Osteocyte (in vitro differentiated cells): ENCODE measurements at places on chromosomes 11 and 22. TPM values are rescaled to one million over a fixed set of nuclear protein-coding genes. Genes with fewer than 3 reads are reported as not detected.

DNA sequence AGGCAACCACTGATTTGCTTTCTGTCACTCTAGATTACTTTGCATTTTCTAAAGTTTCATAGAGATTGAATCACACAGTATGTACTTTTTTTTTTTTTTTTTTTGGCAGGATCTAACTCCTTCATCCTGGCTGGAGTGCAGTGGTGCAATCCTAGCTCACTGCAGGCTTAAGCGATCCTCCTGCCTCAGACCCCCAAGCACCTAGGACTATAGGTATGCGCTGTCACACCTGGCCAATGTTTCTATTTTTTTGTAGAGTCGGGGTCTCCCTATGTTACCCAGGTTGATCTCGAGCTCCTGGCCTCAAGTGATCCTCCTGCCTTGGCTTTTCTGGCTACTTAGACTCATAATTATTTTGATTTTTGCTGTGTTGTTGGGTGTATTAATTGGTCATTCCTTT is 294.6 kb upstream of the CTSC start:
- H3K27me3 ChIP-seq, result peaks cover 2% of the 10 kb centered on the region
- no peak overlapping the region for H3K4me3 ChIP-seq
- no peak overlapping the region for H3K27ac ChIP-seq
- no peaks in the 10 kb centered on the region for H3K36me3 ChIP-seq
- no peak for DNase-seq

GRCh38 chr22:24599514-24599913 is 3.5 kb upstream of the GGT1 start:
- H3K27ac ChIP-seq, result no peak overlapping the region
- H3K4me3 ChIP-seq, result no peak overlapping the region
- H3K36me3 ChIP-seq, result no peaks in the 10 kb centered on the region
- no peak for DNase-seq
- no peaks in the 10 kb centered on the region for H3K27me3 ChIP-seq

DNA sequence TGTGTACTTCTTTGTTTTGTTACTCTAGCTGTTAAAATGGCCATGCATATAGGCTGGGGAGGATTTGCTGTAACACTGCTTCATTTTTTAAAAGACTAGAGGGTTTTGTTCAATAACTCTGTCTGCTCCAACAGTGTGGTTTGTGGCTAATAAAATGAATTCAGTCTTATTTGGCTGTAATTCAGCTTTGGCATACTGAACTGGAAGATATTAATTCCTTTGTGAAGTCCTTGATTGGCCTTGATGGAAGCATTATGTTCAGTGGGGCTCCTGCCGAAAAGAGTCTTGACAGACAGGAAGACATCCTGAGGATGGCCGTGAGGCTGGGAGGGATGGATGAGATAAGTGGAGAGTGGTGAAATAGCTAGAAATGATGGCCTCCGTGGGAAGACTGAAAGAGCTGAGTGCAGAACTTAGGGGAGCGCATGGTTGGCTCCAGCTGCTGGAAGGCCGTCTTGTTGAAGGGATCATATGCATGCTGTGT is 44.8 kb upstream of the MYO18B start:
- H3K4me3 ChIP-seq, result no peak overlapping the region
- DNase-seq, result no peak
- no peaks in the 10 kb centered on the region for H3K36me3 ChIP-seq

GRCh38 chr11:69355346-69355940 is 61.5 kb downstream of the MYEOV start:
- no peaks in the 10 kb centered on the region for H3K27me3 ChIP-seq
- H3K36me3 ChIP-seq, result no peaks in the 10 kb centered on the region
- no peak overlapping the region for H3K4me3 ChIP-seq
- peaks cover 48% of the 10 kb centered on the region for H3K4me1 ChIP-seq
- DNase-seq, result peak; percentile 67

GRCh38 chr11:71173709-71174108 is 78.7 kb downstream of the SHANK2 start:
- no peak overlapping the region for H3K4me3 ChIP-seq
- H3K36me3 ChIP-seq, result peaks cover 8% of the 10 kb centered on the region
- peak; percentile 67 for DNase-seq
- peaks cover 5% of the 10 kb centered on the region for H3K27me3 ChIP-seq

DNA sequence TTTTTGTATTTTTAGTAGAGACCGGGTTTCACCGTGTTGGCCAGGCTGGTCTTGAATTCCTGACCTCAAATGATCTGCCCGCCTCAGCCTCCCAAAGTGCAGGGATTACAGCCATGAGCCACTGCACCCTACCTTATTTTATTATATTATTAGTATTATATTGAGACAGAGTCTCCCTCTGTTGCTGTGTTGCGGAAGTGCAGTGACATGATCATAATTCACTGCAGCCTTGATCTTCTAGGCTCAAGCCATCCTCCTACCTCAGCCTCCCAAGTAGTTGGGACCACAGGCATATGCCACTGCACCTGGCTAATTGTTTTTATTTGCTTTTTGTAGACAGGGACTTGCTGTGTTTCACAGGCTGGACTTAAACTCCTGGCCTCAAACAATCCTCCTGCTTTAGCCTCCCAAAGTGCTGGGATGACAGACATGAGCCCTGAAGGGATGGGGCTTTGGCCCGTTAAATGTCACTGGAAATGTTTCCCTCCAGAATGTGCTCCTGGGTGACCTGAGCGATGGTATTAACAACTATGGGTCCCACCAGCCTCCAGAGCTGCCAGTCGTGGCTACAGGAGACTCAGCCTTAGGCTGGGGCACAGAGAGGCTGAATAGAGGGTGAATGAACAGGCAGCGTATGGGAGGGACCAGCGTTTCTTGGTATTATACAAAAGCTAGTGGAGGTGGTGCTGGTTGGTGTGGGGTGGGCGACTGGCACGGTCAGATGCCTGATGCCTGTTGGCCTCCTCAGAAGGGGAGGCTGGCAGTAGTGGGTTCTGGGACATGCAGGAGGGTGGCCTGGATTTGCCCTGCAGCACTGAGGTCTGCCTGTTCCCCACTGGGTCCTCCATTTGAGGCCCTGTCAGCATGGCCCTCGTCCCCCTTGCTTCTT is 7.3 kb downstream of the TANGO2 start:
- peaks cover 1% of the 10 kb centered on the region for H3K4me1 ChIP-seq
- no peak overlapping the region for H3K4me3 ChIP-seq
- no peak for DNase-seq
- H3K27me3 ChIP-seq, result no peaks in the 10 kb centered on the region
- H3K27ac ChIP-seq, result no peak overlapping the region

DNA sequence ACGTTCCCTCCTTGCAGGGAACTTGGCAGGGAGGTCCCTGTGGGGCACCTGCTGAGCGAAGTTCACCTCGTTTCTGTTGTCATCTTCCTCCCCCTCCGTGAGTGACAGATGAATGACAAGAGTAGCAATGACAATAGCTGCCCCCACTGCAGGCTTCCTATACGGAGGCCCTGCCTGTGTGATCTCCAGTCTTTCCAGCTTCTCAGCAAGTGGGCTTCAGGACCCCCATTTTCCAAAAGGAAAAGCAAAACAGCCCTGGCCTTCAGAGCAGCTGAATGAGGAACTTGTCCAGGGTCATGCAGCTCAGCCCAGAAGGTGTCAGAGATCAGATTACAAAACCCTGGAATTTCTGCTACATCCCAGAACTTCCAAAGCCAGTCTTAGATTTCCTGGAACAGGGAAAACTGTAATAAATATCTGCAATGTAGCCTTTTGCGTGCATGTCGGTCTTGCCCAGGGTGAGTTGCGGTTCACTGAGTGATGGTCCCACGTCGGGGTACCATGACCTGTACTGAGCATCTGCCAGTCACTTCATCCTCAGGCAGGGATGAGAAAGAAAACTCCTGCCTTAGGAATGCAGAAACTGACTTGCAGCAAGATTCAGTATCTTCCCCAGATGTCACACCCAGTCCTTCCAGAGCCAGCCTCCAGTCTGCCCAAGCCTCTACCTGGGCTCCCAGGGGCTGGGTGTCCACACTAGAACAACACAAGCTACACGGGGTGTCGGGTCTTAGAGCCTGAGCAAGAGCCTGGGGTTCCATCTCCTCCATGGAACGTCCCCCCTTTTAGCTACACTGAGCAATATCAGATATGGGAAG is 1457.0 kb downstream of the BRD1 start:
- no peaks in the 10 kb centered on the region for H3K27me3 ChIP-seq
- peak overlapping the region; percentile 57 for H3K27ac ChIP-seq
- no peak overlapping the region for H3K4me3 ChIP-seq
- peaks cover 19% of the 10 kb centered on the region for H3K4me1 ChIP-seq
- H3K36me3 ChIP-seq, result no peaks in the 10 kb centered on the region
- DNase-seq, result peak; percentile 66

GRCh38 chr11:59818572-59818971 is 8.0 kb upstream of the MRPL16 start:
- H3K27me3 ChIP-seq, result peaks cover 38% of the 10 kb centered on the region
- no peak overlapping the region for H3K4me3 ChIP-seq
- no peaks in the 10 kb centered on the region for H3K36me3 ChIP-seq
- peaks cover 5% of the 10 kb centered on the region for H3K4me1 ChIP-seq

GRCh38 chr22:44584256-44584902 is 86.3 kb upstream of the RTL6 start:
- H3K36me3 ChIP-seq, result no peaks in the 10 kb centered on the region
- no peaks in the 10 kb centered on the region for H3K4me1 ChIP-seq
- no peak overlapping the region for H3K4me3 ChIP-seq
- no peak for DNase-seq
- no peak overlapping the region for H3K27ac ChIP-seq
- peaks cover 30% of the 10 kb centered on the region for H3K27me3 ChIP-seq

- no peak overlapping the region for H3K4me3 ChIP-seq
- H3K4me1 ChIP-seq, result no peaks in the 10 kb centered on the region
- no peak overlapping the region for H3K27ac ChIP-seq
- peaks cover 29% of the 10 kb centered on the region for H3K27me3 ChIP-seq
- DNase-seq, result no peak
Measured at GRCh38 chr11:60984636-60985035, 13.2 kb downstream of the CD6 start.

GRCh38 chr11:8766043-8766987 is 83.7 kb downstream of the RPL27A start:
- peaks cover 11% of the 10 kb centered on the region for H3K36me3 ChIP-seq
- H3K27ac ChIP-seq, result peak overlapping the region; percentile 9

TEX54 gene
- not detected in 2 replicates for total RNA-seq

OR8B12 gene
- total RNA-seq, result not detected in 2 replicates

TMEM218 gene
- total RNA-seq, result 19.9 and 23.7 TPM in 2 replicates

MS4A15 gene
- total RNA-seq, result not detected in 2 replicates

MPZL3 gene
- 0.37 and 0.40 TPM in 2 replicates for total RNA-seq

BATF2 gene
- total RNA-seq, result not detected in 2 replicates

NCF4 gene
- total RNA-seq, result not detected in 2 replicates
